ENCODE measurements at places on chromosomes 3 and 15.

- no peak for DNase-seq
Observed at GRCh38 chr3:82791241-82791640, 1029.8 kb upstream of the GBE1 start.

DNA sequence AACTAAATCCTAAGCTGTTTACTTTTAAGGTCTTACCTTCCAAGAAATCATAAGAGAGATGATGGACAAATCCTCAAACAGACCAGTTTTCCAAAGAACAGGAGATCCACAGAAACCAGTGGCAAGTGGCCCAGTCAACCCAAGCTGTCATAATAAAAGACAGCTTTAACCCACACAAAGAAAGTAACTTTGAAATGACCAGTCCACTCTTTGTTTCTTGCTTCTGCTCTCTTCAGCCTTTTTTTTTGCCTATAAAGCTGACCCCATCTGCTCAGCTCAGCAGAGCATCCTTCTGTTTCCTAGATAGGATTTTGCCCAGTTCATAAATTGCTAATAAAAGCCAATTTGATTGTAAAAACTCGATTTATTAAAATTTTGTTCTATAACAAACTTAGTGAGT is 299.4 kb downstream of the OXSM start:
- DNase-seq: no peak

- DNase-seq: no peak
Observed at GRCh38 chr3:161250116-161250515, 29.0 kb downstream of the NMD3 start.

GRCh38 chr3:127711896-127712295 is 39.1 kb downstream of the ABTB1 start:
- no peak for DNase-seq

DNA sequence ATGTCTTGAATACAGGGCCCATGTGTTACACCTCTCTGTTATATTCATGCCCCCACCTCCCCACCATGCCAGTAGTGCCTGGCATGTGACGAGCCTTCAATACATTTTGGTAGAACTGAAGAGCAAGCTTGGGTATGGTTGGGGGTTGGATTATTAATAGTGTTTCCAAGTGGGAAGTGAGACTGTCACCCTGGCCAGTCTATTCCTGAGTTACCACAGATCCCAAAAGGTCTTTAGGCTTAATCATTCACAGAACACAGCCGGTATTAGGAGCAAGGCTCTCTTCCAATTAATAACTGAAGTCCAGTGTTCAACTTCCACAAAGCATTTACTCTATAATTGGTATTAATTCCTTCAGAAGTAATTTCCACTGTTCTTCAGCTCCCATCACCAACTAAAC is 231.9 kb upstream of the LRTM1 start:
- no peak for DNase-seq

- no peak for DNase-seq
Observed at GRCh38 chr15:68330901-68331300, 53.4 kb downstream of the FEM1B start.

DNA sequence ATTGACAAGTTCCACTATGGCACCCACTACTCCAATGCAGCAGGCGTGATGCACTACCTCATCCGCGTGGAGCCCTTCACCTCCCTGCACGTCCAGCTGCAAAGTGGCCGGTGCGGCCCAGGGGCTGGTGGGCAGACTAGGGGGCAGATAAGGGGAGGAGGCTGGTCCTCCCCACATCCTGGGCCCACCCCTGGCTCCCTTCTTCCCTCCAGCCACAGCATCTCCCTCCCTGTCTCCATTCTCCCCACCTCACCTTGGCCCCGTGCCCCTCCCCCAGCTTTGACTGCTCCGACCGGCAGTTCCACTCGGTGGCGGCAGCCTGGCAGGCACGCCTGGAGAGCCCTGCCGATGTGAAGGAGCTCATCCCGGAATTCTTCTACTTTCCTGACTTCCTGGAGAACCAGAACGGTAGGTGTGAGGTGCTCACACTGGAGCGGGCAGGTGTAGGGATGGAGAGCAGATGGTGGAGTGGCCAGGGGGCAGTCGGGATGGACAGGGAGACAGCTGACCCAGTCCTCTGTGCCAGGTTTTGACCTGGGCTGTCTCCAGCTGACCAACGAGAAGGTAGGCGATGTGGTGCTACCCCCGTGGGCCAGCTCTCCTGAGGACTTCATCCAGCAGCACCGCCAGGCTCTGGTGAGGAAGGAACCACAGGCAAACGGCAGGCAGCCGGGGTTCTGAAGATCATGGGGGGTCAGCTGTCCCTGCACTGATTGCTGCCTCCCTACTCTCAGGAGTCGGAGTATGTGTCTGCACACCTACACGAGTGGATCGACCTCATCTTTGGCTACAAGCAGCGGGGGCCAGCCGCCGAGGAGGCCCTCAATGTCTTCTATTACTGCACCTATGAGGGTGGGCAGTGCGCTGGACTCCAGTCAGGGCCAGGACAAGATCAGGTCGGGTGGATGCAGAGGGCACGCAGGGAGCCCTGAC is 26.0 kb downstream of the NBEAL2 start:
- DNase-seq: no peak

GRCh38 chr15:66180531-66181097 is 72.9 kb downstream of the MEGF11 start:
- no peak for DNase-seq

DNA sequence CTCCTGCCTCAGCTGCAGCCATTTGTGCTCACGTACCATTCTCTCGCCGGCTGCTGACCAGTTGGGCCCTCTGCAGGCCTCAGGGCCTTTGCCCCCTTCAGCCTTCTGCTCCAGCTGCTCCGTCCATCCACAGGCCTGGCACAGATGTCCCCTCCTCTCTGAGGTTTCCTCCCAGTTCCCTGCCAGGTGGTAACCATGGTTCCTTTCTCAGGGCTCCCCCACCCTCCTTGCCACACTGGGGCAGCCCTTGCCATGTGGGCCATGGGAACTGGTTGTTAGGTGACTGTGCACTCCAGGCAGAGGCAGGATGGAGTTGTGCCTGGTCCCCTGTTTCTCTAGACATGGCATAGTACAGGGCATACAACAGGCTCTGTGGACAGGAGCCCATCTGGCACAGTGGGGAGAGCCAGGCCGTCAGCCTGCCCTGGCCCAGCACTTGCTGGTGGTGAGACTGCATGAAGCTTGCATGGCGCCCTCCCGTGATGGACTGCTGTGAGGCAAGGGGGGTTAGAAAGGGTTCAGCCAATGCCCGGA is 148.9 kb downstream of the DNAJB8 start:
- DNase-seq: no peak

DNA sequence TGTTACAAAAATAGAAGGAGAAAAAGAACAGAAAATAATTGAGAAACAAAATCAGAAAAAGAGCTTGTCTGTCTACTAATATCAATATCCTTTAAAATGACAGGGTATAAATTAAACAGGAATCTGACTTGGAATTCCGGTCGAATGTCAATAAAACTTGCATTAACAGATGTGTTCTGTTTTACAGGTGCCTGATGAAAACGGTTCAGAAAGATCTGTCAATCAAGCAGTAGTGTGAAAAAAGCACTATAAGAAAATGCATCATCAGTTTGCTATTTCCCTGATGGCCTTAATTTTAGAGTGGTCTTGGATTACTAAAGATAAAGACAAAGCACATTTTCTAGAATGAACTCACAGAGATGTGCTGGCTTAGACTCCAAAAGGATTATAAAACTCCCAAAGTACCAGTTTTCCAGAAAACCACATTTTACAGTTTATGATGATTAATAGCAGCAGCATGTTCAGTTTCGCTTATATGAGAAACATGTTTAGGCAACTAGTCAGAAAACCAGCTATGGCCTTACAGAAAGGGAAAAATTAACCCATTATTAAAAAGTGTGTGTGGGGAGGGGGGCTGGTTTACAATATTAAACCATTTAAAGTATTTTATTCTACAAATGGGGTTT is 8.2 kb upstream of the C3orf38 start:
- no peak for DNase-seq

- DNase-seq: no peak
Observed at GRCh38 chr3:43874731-43875130, 184.0 kb downstream of the ABHD5 start.

GRCh38 chr3:41711651-41712050 is 250.3 kb downstream of the ULK4 start:
- no peak for DNase-seq

- DNase-seq: no peak
Observed at GRCh38 chr3:153400641-153401040, 238.6 kb downstream of the RAP2B start.

DNA sequence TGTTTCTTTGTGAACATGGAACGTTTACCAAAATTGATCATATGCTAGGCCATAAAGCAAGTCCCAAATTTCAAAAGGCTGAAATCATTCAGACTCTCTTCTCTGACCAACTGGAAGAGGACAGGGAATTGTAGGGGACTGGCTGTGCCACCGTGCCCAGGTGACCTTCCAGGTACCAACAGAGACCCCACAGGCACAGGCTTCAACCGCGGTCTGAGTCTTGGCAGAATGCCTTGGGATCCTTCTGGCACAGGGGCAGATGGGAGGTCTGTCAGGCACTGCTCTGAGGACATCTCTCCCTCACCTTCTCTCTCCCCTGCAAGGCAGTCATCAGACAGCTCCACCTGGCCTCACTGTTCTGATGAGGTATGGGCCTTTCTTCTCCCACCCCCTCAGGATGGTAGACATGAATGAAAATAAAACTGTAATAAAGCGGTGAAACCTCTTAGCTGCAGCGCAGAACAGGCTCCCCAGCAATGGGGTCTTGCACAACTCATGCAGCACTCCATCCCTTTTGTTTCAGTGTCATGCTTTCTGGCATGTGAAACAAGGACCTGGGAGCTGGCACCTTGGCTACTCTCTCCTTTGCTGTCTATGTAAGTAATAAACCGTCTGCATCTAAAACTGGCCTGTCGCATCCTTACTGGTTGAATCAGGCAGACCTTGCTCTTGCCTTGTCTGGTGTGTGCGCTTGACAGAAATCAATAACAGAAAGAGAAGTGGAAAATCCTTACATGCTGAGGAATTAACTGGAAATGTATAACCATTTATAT is 289.2 kb downstream of the KLF13 start:
- DNase-seq: no peak

DNA sequence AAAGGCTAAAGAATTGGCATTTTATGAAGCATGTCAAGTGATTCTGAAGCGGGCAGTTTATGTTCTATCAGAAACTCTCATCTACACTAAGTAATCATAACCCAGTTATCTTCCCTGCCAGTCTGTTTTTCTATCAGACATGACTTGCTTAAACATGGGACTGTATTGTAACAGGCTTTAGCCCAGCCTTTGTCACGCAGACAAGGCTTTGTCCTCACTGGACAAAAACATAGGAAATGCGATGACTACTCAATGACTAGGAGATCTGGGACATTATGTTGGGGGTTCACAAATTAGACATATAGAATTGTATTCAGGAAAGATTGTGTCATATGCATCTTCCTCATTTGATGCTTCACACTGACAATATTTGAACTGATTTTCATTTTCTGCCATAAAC is 115.5 kb downstream of the GADL1 start:
- DNase-seq: no peak

GRCh38 chr15:41774062-41774881 is at the start of gene MAPKBP1:
TSS of gene MAPKBP1 (plus strand) at chr15:41774484. CDS start at chr15:41775276, 792 bp downstream.
- DNase-seq: peak; percentile 62

GRCh38 chr15:50057905-50058639 is 61.0 kb downstream of the ATP8B4 start:
- no peak for DNase-seq

- no peak for DNase-seq
Observed at GRCh38 chr3:126554560-126555525, 3.9 kb downstream of the C3orf22 start.

DNA sequence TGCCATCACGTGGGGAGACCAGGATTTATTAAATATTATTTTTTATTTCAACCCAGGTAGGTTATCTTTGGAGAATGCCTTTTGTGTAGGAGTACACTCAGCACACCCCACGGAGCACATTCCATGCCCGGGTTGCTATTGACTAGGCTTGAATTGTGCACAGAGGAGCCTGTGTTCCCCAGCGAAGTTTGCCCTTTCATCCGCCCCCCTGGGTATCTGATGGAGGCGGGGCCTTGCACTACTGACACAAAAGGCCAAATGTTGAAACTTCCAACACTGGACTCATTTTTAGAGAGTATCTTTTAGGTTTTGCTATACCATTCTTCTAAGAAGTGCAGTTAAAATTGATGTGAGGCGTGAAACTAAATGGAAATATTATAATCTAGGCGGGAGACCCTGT is 39.3 kb upstream of the PPP4R2 start:
- DNase-seq: no peak

DNA sequence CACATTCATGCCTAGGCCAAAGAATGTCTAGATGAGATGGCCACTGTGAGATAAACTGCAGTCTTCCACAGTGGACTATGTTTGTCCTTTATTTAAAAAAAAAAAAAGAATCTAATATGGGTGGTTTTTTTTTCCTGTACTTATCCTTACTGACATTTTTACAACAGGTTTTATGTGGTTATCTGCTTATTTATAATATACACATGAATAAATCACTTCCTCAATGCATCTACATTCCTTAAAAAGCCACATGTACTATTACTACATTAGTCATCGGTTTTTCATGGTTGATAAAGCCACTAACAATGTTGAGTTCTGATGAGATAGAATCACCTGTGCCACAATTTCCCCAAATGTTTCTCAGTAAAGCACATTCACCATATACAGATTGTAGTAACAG is 341.3 kb upstream of the THBS1 start:
- no peak for DNase-seq

GRCh38 chr15:77126529-77127326 is 55.8 kb upstream of the TSPAN3 start:
- no peak for DNase-seq

DNA sequence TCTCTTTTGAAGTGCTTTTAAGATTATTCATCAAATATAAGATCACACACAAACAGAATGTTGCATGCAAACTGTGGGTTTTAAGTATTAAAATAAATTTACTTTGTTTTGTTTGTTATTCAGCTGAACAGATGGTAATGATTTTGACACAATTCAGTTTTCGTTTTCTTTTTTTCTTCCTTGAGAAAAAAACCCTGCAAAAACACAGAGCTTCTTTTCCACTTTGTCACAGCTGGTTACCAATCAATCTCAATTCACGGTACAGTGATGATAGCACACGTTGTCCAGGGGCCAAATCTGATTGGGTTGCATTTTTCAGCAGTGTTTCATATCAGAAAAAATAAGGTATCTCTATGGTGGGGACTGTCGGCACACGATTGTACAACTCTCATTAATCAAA is 473.6 kb downstream of the ROBO2 start:
- DNase-seq: no peak

GRCh38 chr3:5017925-5018531 is 38.8 kb downstream of the BHLHE40 start:
- no peak for DNase-seq

GRCh38 chr3:192818126-192818525 is 90.8 kb upstream of the FGF12 start:
- DNase-seq: no peak

- DNase-seq: no peak
Observed at GRCh38 chr15:49155834-49156627, 632 bp upstream of the COPS2 start.

DNA sequence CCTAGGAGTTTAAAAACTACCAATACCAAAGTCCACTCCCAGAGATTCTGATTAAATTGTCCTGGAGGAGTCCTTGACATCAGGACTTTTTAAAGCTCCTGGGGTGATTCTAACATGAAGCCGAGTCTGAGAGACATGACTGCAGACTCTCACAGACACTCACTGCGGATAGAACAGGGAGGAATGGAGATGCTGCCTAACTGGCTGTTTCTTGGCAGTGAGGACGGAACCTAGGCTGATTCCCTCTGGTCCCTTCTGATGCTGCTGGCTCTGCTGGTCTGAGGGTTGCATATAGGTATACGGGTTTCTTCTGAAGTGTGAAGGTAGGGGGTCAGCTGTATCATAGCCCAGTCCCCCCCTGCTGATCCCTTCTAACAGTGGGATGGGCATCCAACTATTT is 1.3 kb upstream of the HRG start:
- no peak for DNase-seq

- no peak for DNase-seq
Observed at GRCh38 chr3:176687754-176688153, 509.5 kb downstream of the TBL1XR1 start.
